Stimulated activated CD8-positive, alpha-beta memory T cell treated with anti-CD3 and anti-CD28 coated beads, Interleukin-2, amount 100 ng/mL, for 1 hour (primary cell): ENCODE measurements at places on chromosomes 12 and 14.

GRCh38 chr12:75982979-75983660 lies 48.5 kb downstream of the PHLDA1 start:
- DNase-seq = no peak

- no peak for DNase-seq
Observed at GRCh38 chr14:23528555-23528954, 23.0 kb downstream of the ZFHX2 start.

GRCh38 chr14:55123852-55124639 lies 5.0 kb upstream of the LGALS3 start:
- DNase-seq = no peak

- no peak for DNase-seq
Observed at GRCh38 chr12:123089140-123089539, 61.8 kb downstream of the PITPNM2 start.

DNA sequence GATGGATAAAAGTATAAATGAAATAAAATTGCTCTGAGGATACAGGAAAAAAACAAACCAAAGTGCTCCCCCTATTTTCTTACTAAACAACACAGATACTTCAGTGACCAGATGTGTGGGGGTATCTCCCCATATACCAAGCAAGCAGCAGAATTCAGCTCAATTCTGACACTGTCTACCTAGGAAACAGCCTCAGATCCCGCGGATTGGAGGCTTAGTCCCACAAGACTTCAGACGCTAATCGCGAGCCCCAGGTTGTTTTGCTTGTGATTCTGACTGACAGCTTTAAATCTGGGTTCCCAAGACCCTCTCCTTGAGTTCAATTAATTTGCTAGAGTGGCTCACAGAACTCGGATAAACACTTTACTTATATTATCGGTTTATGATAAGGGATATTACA lies 17.3 kb downstream of the NFKBIA start:
- no peak for DNase-seq

- no peak for DNase-seq
Observed at GRCh38 chr12:131137836-131138637, 184.3 kb downstream of the ADGRD1 start.

DNA sequence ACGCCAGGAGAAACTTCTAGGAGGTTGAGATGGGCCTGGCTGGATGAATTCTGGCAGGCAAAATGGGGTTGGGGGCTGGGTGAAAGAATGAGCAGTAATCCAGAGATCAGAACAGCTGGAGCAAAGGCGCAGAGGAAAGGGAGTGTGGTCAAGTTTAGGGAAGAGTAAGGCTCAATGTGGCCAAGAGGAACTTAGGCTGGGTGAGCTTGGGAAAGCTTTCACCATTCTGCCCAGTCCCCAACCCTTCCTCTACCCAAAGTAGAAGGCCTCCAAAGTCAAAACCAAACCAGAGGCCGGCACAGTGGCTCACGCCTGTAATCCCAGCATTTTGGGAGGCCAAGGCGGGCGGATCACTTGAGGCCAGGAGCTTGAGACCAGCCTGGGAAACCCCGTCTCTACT lies 10.2 kb upstream of the RABGGTA start:
- DNase-seq = no peak

DNA sequence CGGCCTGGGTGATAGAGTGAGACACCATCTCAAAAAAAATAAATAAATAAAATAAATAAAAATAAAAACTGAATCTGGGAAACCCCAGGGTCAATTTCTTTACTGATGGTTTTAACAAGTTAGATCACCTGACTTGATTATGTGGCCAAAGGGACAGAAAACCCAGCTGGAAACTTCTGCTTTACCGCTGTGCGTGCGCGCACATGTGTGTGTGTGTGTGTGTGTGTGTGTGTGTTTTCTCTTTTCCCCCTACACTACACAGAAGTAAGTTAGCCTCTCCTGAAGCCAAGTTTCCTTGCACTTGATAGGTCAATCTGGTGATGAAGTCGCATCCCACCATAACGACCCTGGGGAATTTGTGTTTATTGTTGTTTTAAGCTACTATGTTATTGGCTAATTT lies 105.3 kb upstream of the AMN1 start:
- DNase-seq = no peak

DNA sequence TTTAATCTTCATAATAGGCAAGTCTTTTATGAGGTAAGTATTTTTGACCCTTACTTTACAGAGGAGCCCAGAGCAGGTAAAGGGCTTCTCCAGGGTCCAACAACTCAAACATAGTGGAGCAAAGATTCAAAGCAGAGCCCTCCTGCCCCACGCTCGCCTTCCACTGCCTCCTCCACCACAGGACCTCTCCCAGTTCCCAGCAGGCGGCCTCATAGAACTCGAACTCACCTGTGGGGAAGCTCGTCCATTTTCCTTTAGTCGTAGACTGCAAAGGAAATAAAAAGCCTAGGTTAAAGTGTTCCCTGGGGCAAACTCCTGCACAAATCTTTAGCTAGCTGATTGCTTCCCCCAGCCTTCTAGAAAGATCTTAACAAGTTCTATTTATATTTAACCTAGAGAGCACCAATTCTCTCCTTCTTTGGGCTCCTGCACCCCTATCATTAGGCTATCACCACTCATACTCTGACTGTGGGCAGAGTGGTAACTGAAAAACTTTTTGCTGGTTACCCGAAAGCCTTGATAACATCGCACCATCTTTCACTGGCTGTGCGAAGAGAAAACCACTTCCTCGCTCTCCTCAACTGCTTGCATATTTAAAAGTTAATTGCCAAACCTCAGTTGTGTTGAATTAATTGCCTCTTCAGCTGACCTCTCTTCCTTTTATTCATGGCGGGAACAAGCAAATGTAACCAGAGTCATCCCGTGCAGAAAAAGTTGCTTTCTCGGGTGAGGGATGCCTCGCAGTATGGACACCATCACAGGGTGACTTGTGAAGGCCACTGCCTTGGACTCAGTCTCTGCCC lies 299.6 kb downstream of the DPF3 start:
- peak; percentile 8 for DNase-seq
